H54 (cell line): ENCODE measurements at places on chromosomes 4 and X.

GRCh38 chr4:128538111-128538882 is 250.7 kb upstream of the PGRMC2 start:
- no peak for DNase-seq

- no peak for DNase-seq
Observed at GRCh38 chr4:24519649-24520048, 64.7 kb downstream of the DHX15 start.

- DNase-seq, result no peak
Observed at GRCh38 chr4:113641025-113641431, 120.5 kb downstream of the CAMK2D start.

GRCh38 chr4:168139336-168139735 is 47.0 kb downstream of the ANXA10 start:
- no peak for DNase-seq

- DNase-seq, result no peak
Observed at GRCh38 chr4:24978291-24979075, 52.3 kb downstream of the LGI2 start.

- DNase-seq, result no peak
Observed at GRCh38 chr4:173522160-173522950, 7.7 kb downstream of the HAND2 start.

DNA sequence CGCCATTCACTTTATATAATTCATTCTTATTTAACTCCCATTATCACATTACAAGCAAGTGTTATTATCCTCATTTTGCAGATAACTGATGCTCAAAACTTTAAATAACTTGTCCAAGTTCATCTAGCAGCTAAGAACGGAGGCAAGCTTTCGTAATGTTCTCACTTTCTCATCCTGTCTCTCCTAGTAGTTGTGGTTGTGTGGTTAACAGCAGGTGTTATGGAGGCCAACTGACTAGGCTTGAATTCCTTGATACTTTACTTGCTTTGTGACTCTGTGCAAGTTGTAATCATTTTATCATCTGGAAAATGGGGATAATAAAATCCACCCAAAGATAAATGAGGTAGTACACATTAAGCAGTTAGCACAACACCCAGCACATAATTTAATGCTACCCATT is 109.9 kb upstream of the PTPN13 start:
- no peak for DNase-seq
